Head of caudate nucleus (tissue), 42 donors: ENCODE measurements at places on chromosomes 1 and 21.

- DNase-seq = no peak
Observed at GRCh38 chr1:2294033-2294724, 66.1 kb downstream of the SKI start.

DNA sequence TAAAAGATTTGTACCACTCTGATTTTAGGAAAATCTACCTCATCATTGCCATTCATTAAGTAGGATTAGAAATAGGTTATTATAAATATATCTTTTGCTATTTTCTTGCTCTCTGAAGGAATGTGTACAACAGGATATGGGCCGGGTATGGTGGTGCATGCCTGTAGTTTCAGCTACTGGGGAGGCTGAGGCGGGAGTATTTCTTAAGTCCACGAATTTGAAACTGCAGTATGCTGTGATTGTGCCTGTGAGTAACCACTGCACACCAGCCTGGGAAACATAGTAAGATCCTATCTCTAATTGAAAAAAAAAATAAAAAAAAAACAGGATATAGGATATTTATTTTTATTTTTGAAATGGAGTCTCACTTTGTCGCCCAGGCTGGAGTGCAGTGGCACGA is 50.0 kb downstream of the CLIC4 start:
- no peak for DNase-seq

DNA sequence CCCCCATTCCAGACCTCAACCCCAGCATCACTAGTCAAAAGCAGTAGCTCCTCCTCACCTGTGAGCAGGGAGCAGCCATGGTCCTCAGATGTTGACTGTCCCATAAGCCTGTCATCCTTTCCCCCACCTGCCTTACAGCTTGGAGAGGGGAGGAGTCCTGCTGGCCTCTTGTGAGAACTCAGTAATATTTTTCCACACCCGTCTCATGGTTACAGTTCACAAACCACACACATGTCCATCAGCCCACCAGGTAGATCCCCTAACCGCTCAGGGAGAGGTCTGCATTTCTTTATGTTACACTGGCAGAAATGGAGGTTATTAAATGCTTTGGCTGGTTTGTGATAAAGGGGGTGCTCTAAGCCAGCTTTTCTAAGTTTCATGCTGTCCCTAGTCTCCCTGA is 26.3 kb upstream of the POU3F1 start:
- no peak for DNase-seq

DNA sequence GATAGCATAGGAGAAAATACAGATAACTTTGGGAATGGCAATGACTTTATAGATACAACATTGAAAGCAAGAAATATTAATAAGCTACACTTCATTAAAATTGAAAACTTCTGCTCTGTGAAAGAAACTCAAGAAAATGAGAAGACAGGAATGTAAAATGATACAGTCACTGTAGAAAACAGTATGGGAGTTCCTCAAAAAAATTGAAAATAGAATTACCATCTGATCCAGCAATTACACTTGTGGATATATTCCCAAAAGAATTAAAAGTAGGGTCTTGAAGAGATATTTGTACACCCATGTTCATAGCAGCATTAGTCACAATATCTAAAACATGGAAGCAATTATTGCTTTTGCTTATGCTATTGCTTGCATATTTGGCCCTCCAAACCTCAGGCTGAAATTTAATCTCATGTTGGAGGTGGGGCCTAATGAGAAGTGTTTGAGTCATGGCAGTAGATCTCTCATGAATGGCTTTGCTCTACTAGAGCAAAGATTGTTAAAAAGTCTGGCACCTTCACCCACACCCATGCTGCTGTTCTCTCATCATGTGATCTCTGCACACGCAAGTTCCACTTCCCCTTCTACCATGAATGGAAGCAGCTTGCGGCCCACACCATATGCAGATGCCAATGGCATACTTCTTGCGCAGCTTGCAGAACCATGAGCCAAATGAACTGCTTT is 15.3 kb upstream of the AHCYL1 start:
- no peak for DNase-seq

DNA sequence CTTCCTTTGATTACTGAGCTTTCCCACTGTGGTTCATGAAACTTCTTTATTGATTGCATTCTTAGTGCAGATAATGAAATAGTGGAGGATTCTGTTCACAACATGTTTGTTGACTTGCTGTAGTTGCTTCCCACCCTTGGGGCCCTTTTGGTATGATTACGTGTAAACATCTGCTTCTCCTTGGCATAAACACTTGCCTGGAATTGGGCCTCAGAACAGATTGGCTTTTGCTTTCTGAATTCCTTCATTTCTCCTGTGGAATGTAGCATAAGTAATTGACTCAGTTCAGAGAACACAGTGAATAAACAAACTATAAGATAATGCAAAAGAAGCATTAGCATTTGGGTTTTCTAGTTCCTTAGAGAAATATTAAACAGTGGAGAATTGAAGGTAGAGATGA is 59.5 kb upstream of the LAMC2 start:
- DNase-seq = no peak

DNA sequence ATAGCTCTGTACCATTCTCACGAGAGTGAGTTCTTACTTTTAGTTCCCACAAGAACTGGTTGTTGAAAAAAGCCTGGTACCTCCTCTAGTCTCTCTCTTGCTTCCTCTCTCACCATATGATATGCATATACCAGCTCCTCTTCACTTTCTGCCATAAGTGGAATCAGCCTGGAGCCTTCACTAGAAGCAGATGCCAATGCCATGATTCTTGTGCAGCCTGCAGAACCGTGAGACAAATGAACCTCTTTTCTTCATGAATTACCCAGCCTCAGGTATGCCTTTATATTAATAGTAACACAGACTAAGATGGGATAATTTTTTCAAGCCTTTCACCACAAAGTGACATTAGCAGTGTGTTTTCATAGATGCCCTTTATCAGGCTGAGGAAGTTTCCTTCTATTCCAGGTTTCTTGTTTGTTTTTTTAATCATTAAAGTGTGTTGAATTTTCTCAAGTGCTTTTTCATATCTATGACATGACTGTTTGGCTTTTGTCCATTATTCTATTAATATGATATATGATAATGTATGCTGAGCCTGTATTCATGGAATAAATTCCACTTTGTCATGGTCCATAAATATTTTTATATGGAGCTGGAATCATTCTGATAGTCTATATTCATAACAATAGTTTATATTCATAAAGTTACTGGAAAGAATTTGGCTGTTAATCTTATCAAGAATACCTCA is 40.7 kb upstream of the C1orf185 start:
- DNase-seq = no peak

- no peak for DNase-seq
Observed at GRCh38 chr1:206685334-206685768, 646 bp downstream of the MAPKAPK2 start.

GRCh38 chr1:147341246-147341645 is 98.8 kb downstream of the CHD1L start:
- no peak for DNase-seq

GRCh38 chr1:232468249-232468648 is 161.7 kb downstream of the SIPA1L2 start:
- DNase-seq = no peak

GRCh38 chr1:58585581-58586151 is 8.6 kb upstream of the TACSTD2 start:
- no peak for DNase-seq

DNA sequence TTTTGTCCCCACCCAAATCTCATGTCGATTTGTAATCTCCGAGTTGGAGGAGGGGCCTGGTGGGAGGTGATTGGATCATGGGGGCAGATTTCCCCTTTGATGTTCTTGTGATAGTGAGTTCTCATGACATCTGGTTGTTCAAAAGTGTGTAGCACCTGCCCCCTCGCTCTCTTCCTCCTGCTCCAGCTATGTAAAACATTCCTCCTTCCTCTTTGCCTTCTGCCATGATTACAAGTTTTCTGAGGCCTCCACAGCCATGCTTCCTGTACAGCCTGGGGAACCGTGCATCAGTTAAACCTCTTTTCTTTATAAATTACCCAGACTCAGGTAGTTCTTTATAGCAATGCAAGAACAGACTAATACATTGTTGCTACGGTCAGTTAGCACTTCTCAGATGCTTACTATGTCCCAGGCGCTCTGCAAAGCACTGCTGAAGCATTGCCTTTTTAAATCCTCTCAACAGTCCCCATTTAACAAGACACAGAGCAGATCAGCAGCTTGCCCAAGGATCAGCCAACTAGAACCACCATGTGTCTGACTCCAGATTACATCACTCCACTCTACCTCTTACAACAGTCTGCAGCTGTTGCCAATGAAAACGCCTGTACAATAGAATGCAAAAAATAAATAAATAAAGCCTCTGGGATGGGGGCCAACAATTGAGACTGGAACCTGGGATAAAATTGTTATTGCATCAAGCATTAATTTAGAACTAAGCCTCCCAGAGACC is 52.4 kb upstream of the USP1 start:
- DNase-seq = no peak

GRCh38 chr1:186104459-186104858 is 270.6 kb downstream of the TPR start:
- no peak for DNase-seq
